HT-29 (cell line): ENCODE measurements at places on chromosomes 3 and 15. TPM values are rescaled to one million over a fixed set of nuclear protein-coding genes. Genes with fewer than 3 reads are reported as not detected.

- no peak for DNase-seq
Measured at GRCh38 chr15:99130314-99130713, 25.4 kb downstream of the SYNM start.

DNA sequence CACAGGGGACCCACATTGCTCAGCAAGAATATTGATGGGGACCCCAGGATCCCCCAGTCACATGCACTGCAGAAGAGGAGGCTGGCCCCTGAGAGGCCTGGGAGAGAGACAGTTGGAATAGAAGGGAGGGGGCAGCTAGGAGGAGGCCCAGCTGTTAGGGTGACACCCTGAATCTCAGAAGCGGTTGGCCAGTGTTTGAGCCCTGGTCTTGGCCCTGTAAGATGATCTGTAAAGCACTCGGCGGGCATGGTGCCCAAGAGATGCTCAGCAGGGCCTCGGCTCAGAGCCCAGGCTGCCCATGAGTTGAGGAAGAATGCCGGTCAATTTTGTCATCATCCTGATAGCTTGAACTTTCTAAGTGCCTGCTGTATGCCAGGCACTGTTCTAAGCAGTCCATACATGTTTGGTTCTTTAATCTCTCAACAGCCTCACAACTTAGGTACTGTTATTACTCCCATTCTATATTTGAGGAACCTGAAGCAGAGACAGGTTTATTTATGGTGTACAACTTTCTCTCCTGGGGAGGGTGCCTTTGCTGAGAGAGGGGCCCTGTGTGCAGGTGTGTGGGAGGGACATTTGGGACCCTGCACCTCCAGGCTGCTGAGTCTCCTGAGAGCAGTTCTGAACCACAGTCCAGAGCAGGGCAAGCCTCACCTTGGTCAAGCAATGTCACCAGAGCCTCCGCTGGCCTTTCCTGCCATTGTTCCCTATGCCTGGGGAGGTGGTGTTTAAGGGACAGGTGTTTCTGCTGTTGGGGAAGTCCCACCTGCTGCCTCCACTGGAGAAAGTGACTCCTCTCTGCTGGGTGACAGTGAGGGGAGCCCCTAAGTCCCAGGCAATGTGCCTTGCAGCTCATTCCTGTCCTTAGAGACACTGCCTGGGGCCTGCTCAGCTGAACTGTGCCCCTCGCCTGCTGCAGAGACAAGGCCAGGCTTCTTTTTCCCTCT is 26.0 kb downstream of the SLC6A6 start:
- DNase-seq = no peak

The KCNMB2 gene
- total RNA-seq = 0.03 TPM in 1 of 2 replicates, not detected in the other

The TRH gene
- total RNA-seq = not detected in 2 replicates

The ZMYND10 gene
- 0.48 TPM in 1 of 2 replicates, not detected in the other for total RNA-seq
